Stimulated activated CD8-positive, alpha-beta memory T cell treated with anti-CD3 and anti-CD28 coated beads, Interleukin-12 subunit alpha, Interleukin-12 subunit beta, amount 100 ng/mL, for 1 hour (primary cell): ENCODE measurements at places on chromosomes 1 and 21.

DNA sequence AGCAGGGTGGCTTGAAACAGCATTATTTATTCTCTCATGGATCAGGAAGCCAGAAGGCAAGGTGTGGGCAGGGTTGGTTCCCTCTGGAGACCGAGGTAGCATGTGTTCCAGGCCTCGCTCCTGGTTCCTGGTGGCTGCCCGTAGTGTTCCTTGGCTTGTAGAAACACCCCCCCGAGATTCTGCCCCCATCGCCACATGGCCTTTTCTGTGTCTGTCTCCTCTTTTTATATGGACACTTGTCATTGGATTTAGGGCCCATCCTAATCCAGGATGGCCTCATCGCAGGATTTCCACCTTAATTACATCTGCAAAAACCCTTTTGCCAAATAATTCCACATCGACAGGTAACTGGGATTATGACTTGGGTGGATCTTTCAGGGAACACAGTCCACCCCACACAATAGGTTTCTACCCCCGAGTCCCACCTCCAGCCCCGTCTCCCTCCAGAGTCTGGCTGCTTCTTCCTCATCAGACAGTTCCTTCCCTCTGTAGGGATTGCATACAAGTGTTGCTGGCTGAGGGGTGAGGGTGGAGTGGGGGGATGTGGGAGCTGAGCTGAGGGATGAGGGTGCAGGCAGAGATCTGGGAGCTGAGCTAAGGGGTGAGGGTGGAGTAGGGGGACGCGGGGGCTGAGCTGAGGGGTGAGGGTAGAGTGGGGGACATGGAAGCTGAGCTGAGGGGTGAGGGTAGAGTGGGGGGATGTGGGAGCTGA is 12.3 kb upstream of the NPHP4 start:
- DNase-seq, result no peak

DNA sequence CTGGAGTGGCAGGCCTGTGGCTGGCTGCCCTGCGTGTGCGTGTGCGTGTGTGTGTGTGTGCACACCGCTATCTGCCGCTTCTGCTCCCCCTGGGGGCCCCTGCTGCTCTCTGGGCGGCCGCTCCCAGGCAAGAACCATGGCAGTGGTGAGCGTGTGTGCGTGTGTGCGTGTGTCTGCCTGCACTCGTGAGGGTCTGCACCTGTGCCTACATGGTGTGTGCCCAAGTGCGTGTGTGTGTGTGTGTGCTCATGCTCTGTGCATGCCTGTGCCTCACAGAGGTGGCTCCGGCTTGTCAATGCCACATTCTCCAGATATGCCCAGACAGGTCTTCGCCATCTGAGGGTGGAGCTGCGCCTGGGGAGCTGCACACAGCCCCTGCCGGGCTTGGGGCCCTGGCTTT is 18.7 kb upstream of the PEX10 start:
- no peak for DNase-seq

DNA sequence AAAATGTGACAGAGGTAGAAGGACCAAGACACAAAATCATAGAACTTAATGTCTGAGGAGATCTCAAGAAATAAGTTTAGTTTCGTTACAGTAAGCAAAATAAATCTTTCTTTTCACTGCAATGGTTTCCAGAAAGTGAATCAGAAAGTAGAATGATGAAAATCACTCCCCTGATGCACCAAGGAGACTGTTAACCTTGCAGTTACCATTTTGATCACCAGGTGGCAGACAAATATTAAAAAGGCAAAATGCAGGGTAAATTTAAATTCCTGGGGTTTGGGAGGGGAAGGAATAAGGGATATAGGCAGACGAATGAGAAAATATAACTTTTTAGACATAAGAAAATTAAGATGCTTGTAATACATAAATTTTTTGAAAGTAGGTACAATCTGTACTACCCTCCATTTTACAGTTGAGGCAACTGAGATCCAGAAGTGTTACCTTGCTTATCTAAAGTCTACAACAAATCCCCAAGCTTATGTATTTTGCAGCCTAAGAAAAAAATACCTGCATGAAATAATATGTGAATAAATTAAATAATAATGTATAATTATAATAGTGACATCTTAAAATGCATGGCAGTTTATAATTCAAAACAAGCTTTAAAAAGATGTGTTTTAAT is 253.2 kb downstream of the CRB1 start:
- no peak for DNase-seq

DNA sequence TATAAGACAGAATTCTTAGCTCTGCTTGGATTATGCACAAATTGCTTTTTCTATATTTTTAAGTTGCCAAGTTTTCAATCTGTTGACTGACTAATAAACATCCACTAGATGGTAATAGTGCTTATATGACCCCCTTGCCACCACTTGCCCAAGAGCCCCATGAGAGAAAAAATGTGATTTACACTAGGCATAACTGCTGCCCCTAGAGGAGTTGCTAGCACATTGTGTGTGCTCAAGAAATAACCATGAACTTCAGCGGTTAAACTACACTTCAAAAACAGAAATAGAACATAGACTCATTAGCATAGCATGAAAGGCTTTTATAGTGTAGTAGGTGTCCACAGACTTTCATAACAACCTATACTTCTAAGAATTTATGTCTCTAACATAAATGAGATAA is 61.4 kb downstream of the BRINP3 start:
- no peak for DNase-seq

DNA sequence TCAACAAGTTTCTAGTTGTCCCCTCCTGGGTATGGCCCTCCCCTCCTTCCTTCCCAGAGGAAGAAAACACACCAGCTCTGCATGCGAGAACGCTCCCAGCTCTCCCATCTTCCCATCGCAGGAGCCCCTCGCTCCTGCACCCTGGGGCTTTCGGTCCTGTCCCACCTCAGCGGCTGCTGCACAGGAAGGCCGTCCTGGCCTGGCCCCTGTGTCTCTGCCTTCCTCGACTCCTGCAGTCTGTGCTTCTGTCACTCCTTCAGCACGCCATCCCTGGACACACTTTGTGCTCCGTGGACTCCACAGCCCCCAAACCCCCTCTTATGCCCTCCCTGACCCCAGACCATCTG is 23.2 kb downstream of the KRTAP10-1 start:
- DNase-seq, result no peak

DNA sequence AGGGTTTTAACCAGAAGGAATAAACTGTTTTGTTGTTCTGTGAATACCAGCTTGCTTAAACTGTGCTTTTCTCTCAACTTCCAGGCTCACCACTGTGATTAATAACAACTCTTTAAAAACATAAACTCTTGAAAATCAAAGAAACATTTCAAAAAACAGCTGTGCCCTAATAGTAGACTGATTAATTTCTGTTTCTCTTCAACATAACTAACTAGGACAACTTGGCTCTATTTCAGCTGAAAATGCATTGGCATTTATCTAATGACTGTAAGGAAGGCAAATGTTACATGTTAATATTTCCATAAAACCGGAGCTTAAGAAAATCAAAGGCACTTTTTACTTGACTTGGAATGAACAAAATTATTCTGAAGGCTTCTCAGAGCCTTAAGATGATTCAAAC is 656.1 kb upstream of the NEGR1 start:
- DNase-seq, result no peak

DNA sequence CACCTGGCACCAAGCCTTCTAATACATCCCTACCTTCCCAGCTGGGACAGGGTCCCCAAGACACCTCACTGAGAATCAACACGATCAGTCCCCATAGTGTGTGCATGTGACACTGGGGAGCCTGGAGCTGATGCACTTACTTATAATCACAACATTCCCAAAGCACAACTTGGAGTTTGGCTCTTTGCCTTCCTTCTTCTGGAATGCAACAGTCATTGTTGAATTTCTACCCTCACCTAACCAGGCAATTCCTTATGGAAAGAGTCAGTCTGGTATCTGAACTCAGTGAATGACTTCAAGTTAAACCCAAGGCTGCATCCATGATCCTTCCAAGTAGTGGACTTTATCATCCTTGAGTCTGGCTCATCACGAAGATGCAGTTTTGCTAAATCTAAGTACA is 86.1 kb downstream of the DSCAM start:
- no peak for DNase-seq

- DNase-seq, result no peak
Observed at GRCh38 chr1:8022395-8023286, 3.5 kb downstream of the ERRFI1 start.

DNA sequence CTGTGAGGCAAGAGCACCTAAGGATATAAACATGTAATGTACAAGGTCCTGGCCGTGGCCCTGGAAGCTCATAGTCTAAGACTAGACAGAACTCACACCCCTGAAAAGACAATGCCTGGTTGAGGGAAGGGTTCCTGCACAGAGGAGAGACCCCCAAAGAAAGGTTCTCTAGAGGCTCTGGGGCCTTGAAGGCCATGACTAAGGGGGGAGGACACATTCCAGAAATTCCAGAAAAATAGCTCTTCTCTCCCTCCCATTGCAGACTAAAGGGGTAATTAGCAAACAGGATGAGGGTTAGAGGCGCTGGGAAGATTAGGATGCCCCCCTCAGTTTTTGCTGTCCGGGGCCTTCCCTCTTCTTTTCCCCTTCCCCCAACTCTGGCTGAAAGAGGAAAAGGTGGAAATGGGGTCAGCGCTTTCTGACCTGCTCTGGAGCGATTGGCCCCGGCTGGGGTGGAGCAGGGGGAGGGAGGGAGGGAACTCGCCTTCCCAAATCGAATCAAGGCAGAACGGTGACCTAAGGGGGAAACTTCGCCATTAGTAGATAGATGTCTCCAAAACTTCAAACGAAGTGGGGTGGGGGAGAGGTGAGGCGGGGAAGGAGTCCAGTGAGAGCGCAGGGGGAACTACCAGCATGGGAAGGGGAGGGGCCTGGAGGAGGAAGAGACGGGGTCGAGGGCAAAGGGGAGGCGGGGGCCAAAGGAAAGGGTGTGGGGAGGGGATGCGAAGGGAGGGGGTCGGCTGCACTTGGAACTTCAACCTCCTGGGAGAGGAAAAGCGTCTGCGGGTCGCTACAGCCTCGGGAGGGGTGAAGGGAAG is 11.8 kb downstream of the PAX7 start:
- DNase-seq, result no peak

GRCh38 chr1:30445449-30445848 is 277.9 kb downstream of the MATN1 start:
- DNase-seq, result no peak

- DNase-seq, result peak; percentile 37
Observed at GRCh38 chr1:11478571-11479374, at the start of gene DISP3. DISP3 (plus strand) TSS chr1:11479155; CDS start chr1:11500993, 21,838 bp downstream.

DNA sequence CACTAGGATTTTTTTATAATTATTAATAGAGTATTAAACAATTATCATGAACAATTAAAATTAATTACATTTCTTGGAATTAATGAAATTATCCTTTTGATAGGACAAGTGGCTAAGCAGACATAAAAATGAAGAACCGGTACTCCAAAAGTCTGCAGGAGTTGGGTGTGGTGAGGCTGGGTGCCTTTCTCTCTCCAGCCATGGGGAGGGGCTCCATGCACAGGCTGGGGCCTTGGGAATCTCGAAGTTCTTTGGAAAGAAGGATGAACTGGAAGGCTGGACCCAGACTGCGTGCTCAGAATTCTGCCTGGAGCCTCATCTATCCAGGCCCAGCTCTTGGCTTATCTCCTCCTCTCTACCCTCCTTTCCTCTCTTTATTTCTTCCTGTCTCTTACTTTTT is 94.1 kb downstream of the ACTL8 start:
- no peak for DNase-seq

DNA sequence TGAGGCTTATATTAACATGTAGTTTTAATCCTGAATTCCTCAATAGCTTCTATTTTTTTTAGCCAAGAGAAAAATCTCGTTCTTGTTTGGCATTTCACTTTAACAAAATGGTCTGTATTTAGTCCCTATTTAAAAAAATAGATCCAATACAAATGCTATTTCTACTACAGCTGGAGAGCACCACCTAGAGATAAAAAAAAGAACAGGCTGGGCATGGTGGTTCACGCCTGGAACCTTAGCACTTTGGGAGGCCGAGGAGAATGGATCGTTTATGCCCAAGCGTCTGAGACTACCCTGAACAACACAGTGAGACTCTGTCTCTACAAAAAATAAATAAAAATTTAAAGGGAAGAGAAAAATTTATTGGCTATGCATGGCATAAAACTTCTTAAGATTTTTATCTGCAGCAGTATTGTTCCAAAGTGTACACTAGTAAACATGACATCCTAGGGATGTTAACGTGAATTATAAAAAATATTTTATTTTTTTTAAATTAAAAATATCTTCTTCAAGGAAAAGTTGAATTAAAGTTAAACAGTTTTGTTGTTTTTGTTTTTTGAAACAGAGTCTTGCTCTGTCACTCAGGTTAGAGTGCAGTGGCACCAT is 4.4 kb downstream of the ST7L start:
- no peak for DNase-seq

- DNase-seq, result no peak
Observed at GRCh38 chr1:216221260-216221700, 202.0 kb downstream of the USH2A start.

DNA sequence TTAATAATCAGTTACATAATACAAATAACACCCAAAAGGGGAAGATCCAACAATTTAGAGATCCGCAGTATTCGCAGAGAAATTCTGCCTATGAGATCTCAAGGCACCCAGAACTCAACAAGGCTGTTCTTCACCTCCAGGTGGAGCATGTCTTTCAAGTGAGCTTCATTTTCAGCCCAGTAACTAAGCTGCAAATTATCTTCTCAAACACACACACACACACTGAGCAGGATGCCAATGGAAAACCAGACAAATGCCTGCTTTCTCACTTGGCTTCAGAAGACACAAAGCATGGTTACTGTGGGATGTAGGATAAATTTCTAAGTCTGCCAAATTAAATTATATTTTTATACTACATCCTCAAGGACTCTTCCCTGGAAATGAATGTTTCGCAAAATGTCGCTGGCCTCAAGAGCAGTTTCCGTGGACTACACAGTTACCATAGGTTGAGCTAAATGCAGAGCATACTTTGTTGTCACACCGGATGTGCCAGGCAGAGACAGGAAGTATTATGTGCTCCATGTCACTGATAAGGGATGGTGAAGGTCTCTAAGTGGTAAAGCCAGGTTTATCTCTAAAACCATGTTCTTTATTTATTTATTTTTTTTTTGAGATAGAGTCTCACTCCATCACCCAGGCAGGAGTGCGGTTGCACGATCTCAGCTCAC is 30.3 kb downstream of the UBR4 start:
- peak; percentile 4 for DNase-seq

GRCh38 chr21:24112020-24112419 is 1495.3 kb downstream of the MRPL39 start:
- no peak for DNase-seq

DNA sequence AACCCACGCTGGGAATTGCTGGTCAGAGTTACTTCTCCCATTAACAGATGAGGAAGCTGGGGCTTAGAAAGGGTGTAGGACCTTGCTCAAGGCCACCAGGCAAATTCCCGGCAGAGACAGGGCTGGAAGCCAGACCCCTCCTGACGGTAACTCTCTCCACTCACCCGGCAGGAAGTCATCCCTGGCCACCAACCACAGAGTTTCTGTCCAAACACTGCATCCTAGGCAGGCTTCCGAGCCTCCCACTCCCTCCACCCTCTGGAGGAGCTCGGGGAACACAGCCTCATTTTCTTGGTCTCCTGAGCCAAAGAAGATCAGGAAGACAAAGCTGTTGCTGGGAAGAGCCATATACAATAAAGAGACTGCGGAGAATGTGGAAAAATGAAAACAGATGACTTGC is 25.0 kb upstream of the ZNF436 start:
- DNase-seq, result no peak

- no peak for DNase-seq
Observed at GRCh38 chr1:89259283-89259971, 13.2 kb downstream of the GBP5 start.

- no peak for DNase-seq
Observed at GRCh38 chr1:6785318-6785727, at the start of gene CAMTA1. CAMTA1 (plus strand) TSS chr1:6785454; CDS start chr1:6785531, 77 bp downstream.
